GM12878 (cell line): ENCODE measurements at places on chromosomes 12 and 14. TPM values are rescaled to one million over a fixed set of nuclear protein-coding genes. Genes with fewer than 3 reads are reported as not detected.

- DNase-seq, result no peak
Measured at GRCh38 chr12:82505150-82505549, 146.8 kb downstream of the METTL25 start.

Gene KRT77
- not detected in 2 replicates for total RNA-seq

GRCh38 chr12:81627336-81628189 lies 131.6 kb downstream of the PPFIA2 start:
- DNase-seq, result no peak

Gene FGF23
- total RNA-seq, result not detected in 2 replicates

DNA sequence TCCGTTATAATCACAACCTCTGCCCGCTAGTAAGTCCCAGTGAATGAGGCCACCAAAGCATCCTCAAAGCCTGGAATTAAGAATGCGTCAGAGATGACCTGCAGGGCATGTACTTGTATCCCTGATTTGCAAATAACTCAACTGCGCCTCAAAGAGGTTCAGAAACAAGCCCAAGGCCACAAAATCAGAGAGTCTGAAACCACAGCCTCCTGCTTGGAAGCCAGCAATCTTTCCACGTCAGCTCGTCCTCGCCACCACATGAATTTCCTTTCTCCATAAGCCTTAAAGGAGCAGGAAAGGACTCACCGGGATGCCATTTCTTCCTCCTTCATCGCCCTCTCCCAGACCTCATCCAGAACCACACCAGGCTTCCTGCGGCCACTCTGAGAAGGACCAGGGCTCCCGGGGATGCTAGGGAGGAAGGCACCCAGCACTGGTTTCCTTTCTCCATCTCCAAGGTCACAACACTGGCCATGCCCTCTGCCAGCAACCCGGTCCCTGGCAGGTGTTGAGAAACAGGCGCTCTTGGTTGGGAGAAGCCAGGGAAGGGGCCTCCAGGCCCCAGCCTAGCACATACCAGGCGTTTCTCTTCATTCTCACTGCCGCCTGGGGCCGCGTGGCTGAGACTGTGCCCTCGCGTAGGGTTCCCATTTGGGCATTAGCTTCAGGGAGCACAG lies 191.2 kb upstream of the DIO3 start:
- DNase-seq, result no peak

- no peak for DNase-seq
Measured at GRCh38 chr12:7075939-7076338, 15.4 kb downstream of the C1S start.

- DNase-seq, result no peak
Measured at GRCh38 chr12:98194591-98194990, 320.8 kb upstream of the TMPO start.

DNA sequence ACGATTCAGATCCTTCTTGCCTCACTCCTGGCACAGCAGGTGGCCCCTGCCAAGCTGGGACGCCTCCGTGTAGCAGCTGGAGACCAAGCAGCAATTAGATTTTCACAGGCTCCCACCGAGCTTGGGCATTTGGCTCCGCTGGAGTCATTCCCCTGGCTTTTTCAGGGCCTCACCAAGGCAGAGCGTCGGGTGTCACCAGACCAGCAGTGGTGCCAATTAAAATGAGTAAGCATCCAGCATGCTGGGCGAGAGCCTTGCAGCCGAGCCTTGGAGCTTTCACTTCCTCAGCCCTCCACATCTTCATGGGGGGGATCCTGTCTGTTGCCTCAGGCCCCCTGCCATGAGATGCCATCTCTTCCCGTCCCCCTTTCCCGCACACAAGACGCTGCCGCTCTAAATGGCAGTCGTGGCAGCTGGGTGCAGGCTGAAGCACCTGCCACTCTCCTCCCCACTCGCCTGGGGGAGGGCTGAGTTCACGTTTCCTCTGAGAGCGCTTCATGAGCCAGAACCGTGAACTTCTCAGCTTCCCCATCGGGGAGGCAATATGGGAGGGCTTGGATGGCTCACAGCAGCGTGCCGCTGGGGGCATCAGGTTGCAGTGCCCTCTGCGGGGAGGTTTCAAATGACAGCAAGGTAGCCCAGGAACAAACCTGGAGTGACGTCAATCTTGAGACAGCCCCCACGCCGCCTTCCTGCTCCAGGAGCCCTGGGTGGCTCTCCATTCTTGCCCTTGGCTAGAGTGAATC lies 11.7 kb downstream of the TPCN1 start:
- DNase-seq, result peak; percentile 69

Gene CMA1
- not detected in 2 replicates for total RNA-seq

Gene PRB3
- total RNA-seq, result not detected in 2 replicates

DNA sequence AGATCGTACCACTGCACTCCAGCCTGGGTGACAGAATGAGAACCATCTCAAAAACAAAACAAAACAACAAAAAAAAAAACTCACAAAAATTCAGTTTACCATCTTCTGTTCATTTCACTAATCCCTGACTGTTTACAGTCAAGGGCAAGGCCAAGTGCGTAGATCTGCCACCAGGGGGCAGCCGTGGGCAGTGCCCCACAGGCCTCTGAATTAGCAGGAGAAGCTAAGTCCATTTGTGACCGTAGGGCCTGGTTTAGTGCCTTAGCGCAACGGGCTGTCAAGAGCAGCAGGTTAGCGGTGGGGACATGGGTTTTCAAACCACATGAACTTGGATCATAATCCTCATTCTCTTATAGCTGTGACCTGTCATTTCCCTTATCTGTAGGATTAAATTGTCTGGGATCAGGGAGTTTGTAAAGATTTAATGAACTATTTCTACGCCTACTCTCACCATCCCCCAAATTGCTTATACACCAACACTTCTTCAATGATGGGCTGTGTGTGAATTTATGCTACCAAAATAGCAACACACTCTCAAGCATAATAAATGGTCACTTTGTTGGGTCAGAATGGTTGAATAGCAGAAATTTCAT lies 49.0 kb downstream of the KCTD10 start:
- no peak for DNase-seq

GRCh38 chr14:94773061-94773648 lies 3.2 kb upstream of the GSC start:
- no peak for DNase-seq

DNA sequence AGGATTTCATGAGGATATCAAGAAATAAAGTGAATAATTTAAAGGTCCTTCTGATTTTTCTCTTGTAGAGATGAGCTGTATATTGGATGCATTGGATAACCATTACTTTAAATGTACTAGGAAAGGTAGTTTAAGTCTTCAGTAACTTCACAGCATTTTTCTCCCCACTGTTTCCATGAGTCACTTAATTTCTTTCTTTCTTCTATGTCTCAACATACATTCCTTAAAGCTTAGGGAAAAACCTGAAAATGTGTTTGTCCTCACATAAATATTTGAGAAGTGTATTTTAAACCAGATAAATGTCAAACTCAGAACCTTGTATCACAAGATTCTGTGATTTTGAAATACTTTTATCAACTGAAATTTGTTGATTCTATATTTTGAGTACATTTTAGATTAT lies 1970.2 kb upstream of the FLRT2 start:
- no peak for DNase-seq

DNA sequence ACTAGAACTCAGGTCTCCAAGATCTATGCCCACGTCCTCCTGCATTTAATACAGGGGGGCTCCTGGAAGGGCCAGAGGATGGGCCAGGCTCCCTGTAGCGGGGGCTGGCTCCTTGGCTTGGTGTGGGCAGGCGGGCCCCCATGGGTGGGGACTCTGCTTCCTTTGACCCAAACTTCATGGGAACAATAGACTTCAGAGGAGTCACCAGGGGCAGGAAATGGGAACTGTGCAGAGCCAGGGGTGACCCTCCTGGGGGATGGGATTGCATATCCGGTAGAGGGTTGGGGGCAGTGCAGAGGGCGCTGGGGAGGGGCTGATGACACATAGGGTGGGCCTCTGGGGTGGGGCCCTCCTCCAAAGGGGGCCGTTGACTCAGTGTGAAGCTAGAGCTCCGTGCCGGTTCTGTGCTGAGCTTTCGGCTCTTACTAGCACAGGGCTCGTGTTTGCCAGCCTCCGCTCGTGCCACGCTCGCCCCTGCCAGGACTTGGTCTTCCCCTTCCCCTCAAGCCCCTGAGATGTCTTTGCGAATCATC lies 4.6 kb downstream of the TEAD4 start:
- DNase-seq, result no peak

Gene SOAT2
- total RNA-seq, result 1.6 and 1.9 TPM in 2 replicates

- DNase-seq, result peak; percentile 21
Measured at GRCh38 chr12:121095544-121096198, 37.0 kb upstream of the P2RX7 start.

DNA sequence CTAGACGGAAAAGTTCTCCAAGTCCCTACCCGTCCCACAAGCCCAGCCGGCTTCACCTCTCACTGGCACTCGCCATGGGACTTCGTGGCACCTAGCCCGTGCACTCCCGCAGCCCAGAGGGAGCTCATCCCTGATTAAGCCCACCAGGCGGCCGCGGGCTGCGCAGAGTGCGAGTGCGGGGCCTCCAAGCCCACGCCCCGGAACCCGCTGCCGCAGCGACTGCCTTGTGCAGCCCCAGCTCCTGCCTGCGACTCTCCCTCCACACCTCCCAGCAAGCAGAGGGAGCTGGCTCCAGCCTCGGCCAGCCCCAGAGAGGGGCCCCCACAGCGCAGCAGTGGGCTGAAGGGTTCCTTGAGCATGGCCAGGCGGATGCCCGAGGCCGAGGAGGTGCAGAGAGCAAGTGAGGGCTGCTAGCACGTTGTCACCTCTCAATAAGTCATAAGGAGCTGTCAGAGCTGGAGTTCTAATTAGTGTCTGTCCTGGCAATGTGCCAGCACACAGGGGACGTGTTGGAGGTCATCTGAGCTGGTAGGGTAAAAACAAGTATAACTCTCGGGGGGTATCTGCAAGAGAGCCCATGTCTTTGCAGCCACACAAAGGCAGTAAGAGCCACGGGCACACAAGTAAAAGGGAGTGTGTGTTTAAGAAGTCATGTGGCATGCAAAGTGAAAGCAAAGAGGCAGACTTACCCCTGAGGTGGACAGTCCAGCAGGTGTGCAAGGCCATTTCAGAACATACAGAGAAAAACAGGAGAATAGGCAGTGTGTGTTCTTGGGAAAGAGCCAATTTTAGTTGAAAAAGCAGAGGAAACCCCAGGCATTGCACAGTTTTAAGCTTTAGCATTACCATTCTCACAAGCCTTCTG lies 27.1 kb upstream of the TMTC2 start:
- DNase-seq, result no peak

- DNase-seq, result no peak
Measured at GRCh38 chr12:107329569-107330324, 236.4 kb upstream of the CRY1 start.

GRCh38 chr12:27619308-27619707 lies 76.9 kb upstream of the REP15 start:
- DNase-seq, result no peak

Gene GTF2H3
- 38.9 and 40.0 TPM in 2 replicates for total RNA-seq

- DNase-seq, result no peak
Measured at GRCh38 chr12:52059582-52060497, 8.6 kb downstream of the NR4A1 start.

DNA sequence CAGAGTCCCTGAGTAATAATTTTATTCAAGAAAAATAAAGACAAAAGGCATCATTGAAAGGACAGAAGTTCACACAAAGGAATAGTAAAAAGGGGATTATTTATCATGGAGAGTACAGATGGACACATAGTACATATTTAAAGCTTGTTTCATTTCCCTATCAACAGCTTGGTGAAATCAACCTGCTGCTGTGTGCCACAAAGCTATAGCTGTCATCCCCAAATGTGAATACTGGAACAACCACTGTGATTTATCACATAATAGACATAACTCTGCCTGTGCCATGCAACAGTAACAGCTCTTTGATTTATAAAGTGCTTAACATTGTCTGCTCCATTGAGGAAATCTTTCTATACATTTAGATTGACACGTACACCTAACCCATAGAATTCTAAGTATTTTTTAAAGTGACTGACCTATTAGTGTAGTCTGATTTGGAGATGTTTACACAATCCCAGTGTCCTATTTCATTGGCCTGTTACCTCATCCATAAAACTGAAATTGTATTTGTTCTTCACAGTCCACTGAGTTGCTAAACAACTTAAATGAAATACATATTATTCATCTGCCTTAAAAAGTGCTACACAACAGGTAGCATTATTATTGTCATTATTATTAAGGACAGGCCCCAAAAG lies 3.3 kb downstream of the NEMF start:
- DNase-seq, result no peak

Gene PLCZ1
- not detected in 2 replicates for total RNA-seq
